ENCODE measurements at places on chromosomes 3 and 15. TPM values are rescaled to one million over a fixed set of nuclear protein-coding genes. Genes with fewer than 3 reads are reported as not detected.

DNA sequence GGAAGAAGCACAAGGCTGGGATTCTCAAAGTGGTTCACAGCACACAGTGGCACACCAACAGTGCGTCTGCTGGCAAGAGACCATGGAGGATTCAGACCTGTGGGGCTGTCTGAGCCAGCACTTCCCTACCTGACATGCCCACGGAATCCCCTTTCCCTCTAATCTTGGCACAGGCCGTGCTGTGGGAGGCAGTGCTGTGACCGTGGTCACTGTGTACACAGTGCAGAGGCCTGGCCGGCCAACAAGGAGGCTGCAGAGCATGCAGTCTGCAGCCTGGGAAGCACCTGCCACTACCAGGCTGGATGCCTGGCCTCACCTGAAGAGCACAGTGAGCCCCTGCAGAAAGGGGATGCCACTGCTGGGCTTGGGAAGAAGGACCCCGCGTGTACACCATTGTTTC, 301.0 kb upstream of the LYSMD4 start:
- H3K27ac ChIP-seq: no peak overlapping the region
- H3K36me3 ChIP-seq: no peaks in the 10 kb centered on the region
- DNase-seq: no peak

DNA sequence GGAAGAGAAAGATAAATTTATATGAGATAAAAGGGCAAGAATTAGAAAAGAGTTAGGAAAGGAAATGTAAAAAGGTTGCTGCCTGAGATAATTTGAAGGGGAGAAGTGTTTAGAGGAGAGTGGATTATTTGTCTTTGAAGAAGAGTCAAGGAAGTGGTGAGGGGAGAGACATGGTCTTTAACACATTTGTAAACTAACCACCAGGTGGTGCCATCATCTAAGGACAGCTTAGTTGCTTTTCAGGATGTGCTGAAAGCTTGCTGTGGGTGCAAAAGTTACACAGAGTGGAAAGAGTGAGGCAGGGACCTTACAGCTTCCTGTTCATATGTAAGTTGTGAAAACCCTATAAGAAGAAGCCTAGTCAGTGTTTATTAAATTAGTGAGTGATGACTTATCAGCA, 114.1 kb upstream of the DNAJC19 start:
- no peaks in the 10 kb centered on the region for H3K27me3 ChIP-seq
- no peak overlapping the region for H3K4me3 ChIP-seq
- H3K4me1 ChIP-seq: no peaks in the 10 kb centered on the region
- DNase-seq: no peak
- no peaks in the 10 kb centered on the region for H3K36me3 ChIP-seq

- no peaks in the 10 kb centered on the region for H3K27me3 ChIP-seq
- H3K36me3 ChIP-seq: no peaks in the 10 kb centered on the region
- H3K4me3 ChIP-seq: no peak overlapping the region
- no peak overlapping the region for H3K27ac ChIP-seq
- H3K4me1 ChIP-seq: no peaks in the 10 kb centered on the region
Measured at GRCh38 chr15:72599855-72600464, 54.5 kb upstream of the GOLGA6B start.

- H3K27me3 ChIP-seq: peaks cover 26% of the 10 kb centered on the region
- H3K36me3 ChIP-seq: no peaks in the 10 kb centered on the region
- peaks cover 6% of the 10 kb centered on the region for H3K4me1 ChIP-seq
- peak overlapping the region; percentile 64 for H3K4me3 ChIP-seq
- DNase-seq: peak; percentile 53
Measured at GRCh38 chr15:40282147-40282868, 556 bp downstream of the ANKRD63 start.

DNA sequence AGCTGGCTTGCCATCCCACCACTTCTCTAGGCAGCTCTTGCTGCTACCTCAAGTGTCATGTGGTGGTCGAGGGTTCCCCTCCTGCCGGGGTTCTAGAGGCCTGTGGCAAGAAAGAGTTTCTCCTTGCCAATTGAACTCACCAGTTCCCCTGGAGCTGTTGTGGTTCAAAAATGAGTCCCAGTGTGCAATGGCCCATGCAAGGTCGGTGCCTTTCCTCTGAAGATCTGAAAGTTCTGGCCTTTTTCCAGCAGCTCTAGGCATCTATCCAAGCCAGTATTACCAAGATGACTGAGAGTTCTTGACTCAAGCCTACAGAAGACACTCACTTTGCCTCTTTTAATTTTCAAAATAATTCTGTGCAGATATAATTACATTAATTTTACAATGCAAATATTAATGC, 163.6 kb downstream of the KCNMB2 start:
- no peak overlapping the region for H3K4me3 ChIP-seq
- H3K27ac ChIP-seq: no peak overlapping the region
- DNase-seq: no peak
- H3K4me1 ChIP-seq: no peaks in the 10 kb centered on the region

DNA sequence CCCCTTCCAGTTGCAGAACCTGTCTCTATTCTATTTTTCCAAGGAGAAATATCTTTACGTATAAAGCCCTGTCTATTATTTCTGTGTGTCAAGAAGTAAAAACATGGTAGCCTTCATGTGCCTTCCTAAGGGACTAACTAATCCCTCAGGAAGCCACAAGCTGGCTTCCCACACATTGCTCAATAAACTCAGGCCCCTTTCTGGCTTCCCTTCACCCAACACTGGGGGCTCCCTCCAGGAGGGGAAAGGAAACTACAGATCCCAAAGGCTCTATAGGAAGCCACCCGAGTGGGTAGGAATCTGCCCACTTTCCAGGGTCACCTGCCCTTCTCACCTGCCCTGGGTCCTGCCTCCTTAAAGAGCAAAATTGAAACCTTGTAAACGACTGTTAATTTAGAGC, 4.6 kb downstream of the TLE3 start:
- peaks cover 5% of the 10 kb centered on the region for H3K36me3 ChIP-seq
- H3K4me1 ChIP-seq: peaks cover 63% of the 10 kb centered on the region
- H3K27me3 ChIP-seq: no peaks in the 10 kb centered on the region
- no peak overlapping the region for H3K27ac ChIP-seq
- no peak overlapping the region for H3K4me3 ChIP-seq

DNA sequence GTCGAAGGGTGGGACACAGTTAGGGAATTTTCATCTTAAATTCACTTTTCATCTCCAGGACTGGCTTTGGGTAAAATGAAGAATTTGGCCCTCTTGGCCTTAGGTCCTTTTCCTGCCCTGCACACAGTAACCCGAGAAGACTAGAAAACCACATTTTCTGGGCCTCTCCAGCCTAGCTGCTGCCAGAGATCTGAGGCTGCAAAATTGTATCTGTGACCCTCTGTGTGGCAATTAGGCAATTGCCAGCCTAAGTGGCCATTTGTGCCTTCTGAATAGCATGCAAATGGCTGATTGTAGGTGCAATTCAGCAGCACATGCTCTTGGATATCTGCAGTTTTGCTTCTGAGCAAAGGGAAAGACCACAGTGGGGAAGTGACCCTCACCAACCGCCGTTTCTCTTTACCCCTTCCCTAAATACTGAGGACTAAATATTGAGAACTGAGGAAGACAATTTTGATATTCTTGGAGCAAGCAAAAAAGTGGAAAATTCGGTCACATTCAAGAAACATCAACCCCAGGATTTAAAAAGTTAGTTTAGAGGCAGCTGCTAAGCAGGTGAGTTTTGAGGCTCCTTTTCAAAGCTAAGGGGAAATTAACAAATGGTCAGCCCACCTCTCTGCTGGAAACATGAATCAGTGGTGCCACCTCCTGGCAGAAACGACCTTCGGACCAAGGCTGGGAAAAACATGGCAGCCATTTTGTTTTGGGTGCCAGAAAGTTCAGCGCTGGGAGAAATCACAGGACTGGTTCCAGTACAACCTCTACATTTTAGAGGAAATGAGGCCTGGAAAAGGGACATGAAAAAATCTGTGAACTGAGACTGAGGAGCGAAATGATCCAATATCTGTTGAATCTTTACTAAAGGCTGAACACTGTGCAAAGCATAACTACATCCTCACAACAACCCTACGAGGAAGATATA, 56.6 kb upstream of the PRTG start:
- no peak for DNase-seq
- no peaks in the 10 kb centered on the region for H3K36me3 ChIP-seq
- H3K27ac ChIP-seq: no peak overlapping the region
- no peaks in the 10 kb centered on the region for H3K4me1 ChIP-seq
- no peaks in the 10 kb centered on the region for H3K27me3 ChIP-seq
- H3K4me3 ChIP-seq: no peak overlapping the region

DNA sequence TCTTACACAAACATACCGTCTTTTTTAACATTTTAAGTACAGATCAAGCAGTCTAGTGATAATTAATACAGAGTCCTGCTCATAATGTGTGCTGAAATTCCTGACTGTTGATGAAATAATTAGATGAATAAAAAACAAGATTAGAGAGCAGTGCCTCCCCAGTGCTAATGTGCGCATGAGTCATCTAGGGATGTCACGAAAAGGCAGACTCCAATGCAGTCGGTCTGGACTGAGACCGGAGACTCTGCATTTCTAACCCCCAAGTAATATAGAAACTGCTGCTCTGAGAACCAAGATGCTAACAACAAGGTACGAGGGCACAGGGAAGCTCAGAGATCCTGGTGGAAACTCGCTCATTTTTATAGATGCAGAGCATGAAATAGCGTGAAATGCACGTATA, 61.4 kb downstream of the COL8A1 start:
- no peaks in the 10 kb centered on the region for H3K27me3 ChIP-seq
- H3K4me1 ChIP-seq: no peaks in the 10 kb centered on the region
- H3K36me3 ChIP-seq: no peaks in the 10 kb centered on the region
- H3K27ac ChIP-seq: no peak overlapping the region

ARPIN gene
- 0.02 TPM for total RNA-seq

KLHL18 gene
- total RNA-seq: 46.8 TPM

IL12A gene
- not detected for total RNA-seq

PODXL2 gene
- 1.4 TPM for total RNA-seq

DUOXA2 gene
- not detected for total RNA-seq

ZNF860 gene
- 0.16 TPM for total RNA-seq

NMNAT3 gene
- 2.1 TPM for total RNA-seq

All from CD8-positive, alpha-beta memory T cell (primary cell).